ENCODE measurements at places on chromosomes 2 and 18.

DNA sequence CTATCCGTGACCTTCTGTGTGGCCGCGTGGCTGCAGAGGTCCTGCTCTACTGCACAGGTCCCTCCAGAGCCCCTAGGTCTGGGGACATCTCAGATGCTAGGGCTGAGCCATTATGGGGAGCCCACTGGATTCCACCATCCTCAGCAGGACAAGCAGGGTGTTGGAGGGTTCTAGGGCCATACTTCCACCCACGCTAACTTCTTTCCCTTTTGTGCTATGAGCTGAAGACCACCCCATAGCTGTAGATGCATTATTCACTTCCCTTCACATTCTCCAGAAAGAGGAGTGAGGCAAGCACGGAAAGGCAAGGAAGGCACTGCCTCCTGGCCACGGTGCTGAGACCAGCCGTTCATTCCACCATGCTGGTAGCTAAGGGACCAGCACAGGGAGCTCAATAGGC, 149.5 kb upstream of the MYCN start:
- DNase-seq, result no peak

- DNase-seq, result no peak
Measured at GRCh38 chr2:39821871-39822270, 42.8 kb upstream of the THUMPD2 start.

DNA sequence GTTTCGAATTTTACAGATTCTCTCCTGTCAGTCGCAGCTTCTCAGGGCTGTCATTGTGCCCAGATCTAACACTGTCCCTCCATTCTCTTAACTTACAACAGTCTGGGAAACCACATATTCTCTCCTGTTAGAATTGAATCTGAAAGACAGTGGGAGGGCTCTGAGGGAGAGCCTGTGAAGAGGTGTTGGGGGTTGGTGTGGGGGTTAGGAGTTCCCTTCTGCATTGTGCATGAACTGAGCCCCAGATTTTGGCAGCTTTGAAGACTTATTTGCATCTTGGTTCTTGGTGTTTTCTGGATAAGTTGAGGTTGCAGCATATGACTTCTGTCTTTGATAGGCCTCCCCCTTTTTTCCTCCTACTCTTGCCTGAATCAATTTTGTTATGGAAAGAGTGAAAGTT, 64.1 kb downstream of the TANC1 start:
- DNase-seq, result no peak

GRCh38 chr2:70936979-70937811, 1.5 kb downstream of the ATP6V1B1 start:
- no peak for DNase-seq

DNA sequence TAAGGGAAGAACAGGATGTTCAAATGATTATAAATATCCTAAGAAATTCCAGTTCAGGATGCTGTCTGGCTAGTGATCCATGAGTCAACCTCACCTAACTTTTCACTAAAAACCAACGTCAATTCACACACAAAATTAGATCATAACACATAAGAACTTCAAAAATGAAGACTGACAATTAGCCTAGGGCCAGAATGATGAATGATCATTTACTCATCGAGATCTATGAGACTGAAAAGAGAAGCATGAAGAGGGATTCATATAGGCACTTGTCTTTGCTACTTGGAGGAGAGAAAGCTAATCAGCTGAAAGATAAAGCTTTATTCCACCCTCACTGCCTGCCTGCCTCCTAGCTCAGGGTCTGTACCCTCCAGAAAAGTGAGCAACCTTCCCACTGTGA, 29.8 kb downstream of the ADD2 start:
- no peak for DNase-seq

- no peak for DNase-seq
Measured at GRCh38 chr2:30041884-30042283, 104.9 kb upstream of the YPEL5 start.

DNA sequence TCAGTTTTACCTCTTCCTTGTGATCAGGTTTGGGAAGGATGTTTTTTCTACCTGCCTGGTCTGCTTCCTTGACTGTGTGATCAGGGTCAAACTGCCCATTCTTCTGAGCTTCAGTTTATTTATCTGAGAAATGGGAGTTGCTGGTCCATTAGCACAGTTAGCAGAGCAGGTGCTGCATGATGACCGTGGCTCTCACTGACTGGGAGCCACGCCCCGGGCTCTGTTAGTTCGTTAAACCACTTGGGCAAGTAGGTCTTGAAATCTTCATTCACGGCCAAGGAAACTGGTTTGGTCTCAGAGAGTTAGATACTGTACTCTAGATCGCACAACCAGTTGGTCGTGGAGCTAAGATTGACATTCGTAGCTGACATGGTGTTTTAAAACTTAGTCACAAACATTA, 41.7 kb downstream of the INPP5D start:
- no peak for DNase-seq

DNA sequence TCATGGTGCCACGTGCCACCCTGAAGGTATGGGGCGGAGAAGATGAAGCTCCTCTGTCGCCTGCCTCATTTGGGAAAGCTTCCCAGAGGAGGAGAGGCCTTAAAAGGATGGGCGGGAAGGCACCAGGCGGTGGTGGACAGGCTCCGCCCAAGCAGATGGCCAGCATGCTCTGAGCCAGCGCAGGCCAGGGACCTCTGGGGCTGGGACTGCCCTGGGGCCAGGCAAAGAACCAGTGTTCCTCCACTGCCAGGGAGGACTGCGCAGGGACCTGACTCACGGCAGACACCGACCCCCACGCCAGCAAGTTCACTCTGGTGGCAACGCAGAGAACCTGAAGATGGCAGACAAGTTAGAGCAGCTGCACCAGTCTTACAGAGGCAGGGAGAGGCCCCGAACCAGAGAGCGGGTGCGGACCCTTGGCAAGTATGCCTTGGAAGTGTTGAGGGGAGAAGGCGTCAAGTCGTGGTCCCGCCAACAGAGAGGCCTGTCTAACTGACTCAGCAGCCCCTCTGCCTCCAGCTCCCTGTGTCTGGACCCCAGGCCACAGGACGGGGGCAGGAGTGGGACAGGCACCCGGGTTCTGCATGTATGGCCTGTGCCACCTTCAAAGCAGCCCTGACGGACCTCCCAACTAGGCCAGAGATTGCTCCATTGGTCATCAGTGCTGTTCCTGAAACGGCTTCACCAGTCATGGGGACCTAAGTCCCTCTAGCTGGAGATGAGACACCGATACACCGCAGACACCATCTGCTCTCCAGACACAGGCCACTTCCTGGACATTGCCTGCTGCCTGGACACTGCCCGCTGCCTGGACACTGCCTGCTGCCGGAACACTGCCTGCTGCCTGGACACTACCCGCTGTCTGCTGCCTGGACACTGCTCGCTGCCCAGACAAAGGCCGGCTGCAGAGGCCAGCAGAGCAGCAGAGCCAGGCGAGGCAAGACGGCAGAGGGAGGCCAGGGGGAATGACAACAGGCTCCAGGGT, 124.7 kb downstream of the HDAC4 start:
- no peak for DNase-seq

DNA sequence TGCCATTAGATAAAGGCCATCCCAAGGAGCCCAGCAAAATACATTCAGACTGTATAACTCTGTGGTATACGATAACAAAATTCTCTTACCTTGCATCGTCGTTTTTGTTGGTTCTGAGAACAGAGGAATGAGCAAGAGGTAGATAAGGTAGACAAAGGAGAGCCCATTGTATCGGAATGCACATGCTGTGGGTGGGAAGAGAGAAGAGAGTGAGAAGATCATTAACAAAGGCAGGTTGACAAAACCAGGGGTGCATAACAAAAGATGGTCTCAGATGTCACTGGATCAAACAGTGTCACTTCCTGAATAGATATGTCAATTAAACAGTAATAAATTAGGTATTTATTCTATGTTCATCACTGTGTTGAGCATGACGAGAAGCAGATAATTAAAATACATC, 83.3 kb downstream of the PIEZO2 start:
- no peak for DNase-seq

DNA sequence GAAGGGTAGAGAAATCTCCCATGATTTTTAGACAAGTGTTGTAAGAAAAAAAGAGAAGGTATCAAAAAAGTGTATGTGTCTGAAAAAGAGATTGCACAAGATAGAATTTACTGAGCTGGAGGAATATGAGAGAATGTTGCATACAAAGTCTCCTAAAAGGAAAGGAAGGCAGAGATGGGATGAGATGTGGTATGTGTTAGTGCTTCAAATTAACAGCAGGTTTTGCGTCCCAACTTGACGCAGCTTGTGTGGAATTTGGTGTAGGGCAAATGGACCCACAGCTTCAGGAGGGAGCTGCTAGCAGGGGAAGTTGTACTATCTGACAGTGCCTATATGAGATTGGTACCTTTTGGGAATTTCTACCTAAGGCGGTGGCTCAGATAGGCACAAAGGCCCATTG, 9.0 kb upstream of the RASGRP3 start:
- DNase-seq, result no peak

GRCh38 chr18:23231340-23232021, 96.2 kb downstream of the CABLES1 start:
- peak; percentile 62 for DNase-seq

DNA sequence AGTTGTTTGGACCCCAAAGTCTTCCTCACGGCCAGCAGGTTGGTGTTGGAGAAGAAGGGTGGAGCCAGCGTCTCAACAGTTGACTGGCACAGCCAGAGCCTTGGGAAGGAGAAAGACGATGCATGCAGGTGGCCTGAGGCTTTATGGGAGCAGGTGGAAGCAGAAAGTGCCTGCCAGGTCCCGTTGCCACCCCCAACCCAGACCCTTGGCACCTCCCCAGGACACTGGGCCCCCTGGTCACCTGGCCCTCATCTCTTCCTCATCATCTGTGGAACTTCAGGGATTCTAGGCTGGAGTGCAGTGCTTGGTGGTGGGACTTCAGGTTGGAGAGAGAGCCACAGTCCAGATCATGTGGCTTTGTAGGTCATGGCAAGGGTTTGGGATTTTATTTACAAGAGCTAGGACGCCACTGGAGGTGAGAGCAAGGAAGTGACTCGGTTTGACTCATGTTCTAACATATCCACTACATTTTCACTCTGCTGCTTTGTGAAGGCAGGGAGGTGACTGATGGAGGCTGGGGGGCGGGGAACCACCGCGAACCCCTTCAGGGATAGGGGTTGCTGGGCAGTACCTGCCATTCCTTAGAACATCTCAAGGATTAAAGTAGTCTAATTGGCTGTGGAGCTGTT, 62.5 kb upstream of the B3GNT7 start:
- no peak for DNase-seq

- no peak for DNase-seq
Measured at GRCh38 chr2:188092734-188093133, 198.9 kb upstream of the GULP1 start.

DNA sequence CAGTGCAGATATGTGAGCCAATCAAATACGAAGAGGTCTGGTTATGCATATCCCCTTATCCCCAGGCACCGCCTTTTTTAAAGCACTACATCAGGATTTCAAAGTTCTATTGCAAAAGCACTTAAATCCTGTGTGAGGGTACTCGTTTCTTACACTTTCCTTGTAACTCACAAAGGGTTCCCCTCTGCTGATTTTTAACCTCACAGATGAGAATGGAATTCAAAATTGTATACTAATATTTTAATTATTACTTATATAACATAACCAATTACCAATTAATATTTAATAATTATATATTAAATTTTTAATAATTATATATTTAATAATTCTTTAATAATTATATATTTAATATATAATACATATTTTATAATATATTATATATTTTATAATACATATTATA, 126.2 kb upstream of the MAPRE2 start:
- no peak for DNase-seq

GRCh38 chr18:48006415-48007175, 76.1 kb upstream of the SMAD2 start:
- DNase-seq, result no peak

DNA sequence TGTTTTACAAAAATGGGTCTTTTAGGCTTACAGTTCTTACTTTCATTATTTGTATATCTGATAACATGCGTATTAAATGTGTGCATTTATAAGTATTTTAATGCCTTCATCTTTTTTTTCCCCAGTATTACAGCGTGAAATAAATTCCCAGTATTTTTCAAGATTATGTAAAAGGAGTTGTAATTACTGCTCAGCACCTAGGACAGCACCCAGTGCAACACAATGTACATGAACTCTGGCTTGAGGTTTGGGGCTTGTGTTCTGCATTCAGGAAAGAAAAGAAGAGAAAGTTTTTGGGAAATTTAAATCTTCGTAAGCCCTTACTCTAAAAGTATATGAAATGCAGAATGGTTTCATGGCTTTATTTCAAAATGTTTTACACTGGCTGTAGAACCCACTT, 16.7 kb downstream of the ZNF638 start:
- no peak for DNase-seq

DNA sequence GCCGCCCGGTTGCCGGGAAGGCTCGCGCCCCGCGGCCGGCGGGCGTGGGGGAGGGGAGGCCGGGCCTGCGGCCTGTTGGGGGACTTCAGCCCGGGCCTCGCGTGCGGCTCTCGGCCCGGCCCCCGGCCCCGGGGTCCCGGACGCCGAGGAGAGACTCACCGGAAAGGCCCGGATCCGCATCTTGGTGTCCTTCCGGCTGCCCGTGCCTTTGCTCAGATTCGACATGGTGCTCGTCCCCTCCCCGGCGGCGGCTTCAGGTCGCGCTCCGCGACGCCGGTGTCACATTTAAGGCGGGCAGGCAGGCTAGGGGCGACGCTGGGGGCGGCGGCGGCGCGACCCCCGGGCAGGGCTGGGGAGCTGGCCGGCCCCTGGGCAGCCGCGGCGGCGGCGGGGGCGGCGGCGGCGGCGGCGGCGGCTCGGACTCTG, 365 bp downstream of the CUL3 start:
- DNase-seq, result no peak

DNA sequence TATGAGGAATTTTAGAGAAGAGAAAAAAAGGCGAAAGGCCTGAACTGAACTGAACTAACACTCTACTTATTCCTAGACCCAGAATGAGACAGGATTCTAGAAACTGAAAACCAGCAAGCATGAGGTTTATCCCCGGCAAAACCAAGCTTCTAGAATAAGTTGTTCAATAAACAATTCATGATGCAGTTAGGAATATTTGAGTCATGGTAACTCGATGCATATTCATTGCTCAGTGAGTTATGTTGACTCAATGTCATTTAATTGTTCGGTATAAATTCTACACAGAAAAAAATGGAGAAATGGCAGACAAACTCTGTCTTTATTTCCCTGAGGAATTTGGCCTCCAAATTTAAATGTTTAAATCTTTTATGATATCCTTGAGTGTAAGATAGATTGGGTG, 321.5 kb downstream of the SATB2 start:
- no peak for DNase-seq

- DNase-seq, result no peak
Measured at GRCh38 chr2:186629250-186629996, 39.6 kb downstream of the ITGAV start.

All from activated naive CD4-positive, alpha-beta T cell treated with anti-CD3 and anti-CD28 coated beads, Interleukin-2, amount 50 U/mL, for 72 hours (primary cell).